Esophagus squamous epithelium (tissue), 5 donors: ENCODE measurements at places on chromosomes 1 and 21.

- no peak for DNase-seq
Observed at GRCh38 chr21:26814386-26814785, 30.8 kb downstream of the ADAMTS1 start.

DNA sequence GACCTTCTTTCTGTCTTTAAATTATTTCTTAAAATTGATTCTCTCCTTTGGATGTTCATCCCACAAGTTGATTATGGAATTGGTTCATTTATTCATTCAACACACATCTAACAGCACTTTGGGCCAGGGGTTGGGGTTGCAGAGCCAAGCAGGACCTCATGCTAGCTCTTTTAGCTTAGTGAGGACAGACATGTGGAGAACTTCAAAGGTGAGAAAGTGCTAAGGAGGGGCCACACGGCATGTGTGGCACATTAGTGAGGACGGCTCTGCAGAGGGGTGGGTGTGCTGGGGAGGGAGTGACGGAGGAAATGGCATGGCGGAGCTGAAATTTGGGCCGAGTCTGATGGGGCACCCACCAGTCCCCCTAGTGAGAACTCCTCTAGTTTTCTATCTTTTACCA is 32.5 kb upstream of the VASH2 start:
- DNase-seq = no peak

GRCh38 chr1:47709019-47709871 is 271.4 kb downstream of the FOXD2 start:
- DNase-seq = no peak

DNA sequence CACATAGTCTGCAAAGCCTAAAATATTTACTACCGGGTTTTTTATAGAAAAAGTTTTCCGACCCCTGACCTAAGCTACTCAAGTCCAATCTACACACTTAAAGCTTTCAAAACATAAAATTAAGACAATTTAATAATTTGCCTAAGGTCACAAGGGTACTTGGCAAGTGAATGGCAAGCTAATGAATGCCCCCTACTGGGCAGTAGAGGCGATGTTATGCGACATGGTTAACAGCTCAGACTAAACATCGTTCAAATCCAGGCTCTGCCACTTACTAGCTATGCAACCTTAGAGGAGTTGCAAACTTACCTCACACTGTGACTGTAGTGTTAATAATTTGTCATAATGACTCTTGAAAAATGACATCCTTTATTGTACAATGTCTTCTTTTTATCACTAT is 317.2 kb upstream of the NFIA start:
- DNase-seq = no peak

- no peak for DNase-seq
Observed at GRCh38 chr1:209729436-209729835, 24.8 kb downstream of the HSD11B1 start.

DNA sequence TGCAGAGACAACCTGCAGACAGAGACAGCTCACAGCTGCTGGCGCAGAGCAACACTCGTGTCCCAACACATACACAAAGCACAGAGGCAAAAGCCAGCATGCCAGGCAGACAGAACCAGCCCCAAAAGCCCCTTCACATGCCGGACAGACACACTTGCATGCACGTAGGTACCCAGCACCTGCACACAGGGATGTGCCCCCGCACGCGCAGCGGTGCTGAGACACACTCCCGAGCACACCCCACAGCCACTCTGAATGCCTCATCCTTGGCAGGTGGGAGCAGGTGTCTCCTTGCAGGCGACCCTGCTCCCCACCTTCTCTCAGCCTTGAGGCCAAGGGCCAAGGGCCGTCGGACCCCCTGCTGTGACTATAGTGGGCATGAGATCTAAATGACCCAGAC is 41.2 kb upstream of the ZC3H12A start:
- DNase-seq = no peak

DNA sequence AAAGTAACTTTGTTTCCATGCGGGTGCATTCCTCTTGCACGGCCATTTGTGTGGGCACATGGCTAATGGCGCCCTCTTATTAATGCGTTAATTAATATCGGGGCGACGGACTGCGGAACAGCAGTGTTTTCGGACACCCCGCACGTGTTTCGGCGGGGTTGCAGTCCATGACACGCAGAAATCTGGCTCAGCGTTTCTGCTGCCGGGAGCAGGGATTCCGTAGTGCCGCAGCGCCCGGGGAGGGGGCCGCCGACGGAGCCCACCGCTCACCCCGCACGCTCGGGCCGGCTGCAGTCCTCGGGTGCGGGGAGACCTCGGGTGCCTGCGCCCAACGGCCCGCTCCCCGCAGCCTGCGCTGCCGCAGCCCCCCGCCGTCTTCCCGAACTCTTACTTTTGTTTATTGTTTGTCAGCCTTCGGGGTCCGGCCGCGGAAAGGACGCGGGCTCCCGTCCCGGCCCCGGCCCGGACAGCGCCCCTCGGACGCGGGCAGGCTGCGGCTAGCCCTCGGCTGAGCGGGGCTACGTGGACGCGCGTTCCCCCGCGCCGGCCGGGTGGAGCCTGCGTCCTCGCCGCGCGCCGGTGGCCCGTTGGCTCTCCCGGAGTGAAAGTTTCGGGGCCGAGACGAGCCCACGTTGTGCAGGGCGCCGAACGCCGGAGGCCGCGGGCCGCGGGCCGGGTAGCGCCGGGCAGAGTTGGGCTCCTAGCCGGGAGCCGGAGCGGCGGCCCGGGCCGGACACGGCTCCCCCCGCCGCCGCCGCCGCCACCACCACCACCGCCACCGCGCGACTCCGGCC is 849 bp downstream of the NFIA start:
- DNase-seq = no peak

- no peak for DNase-seq
Observed at GRCh38 chr1:214316593-214316992, 35.6 kb downstream of the SMYD2 start.

- no peak for DNase-seq
Observed at GRCh38 chr1:222927031-222927430, 112.2 kb downstream of the DISP1 start.

- DNase-seq = no peak
Observed at GRCh38 chr1:81760477-81761097, 40.1 kb upstream of the ADGRL2 start.

DNA sequence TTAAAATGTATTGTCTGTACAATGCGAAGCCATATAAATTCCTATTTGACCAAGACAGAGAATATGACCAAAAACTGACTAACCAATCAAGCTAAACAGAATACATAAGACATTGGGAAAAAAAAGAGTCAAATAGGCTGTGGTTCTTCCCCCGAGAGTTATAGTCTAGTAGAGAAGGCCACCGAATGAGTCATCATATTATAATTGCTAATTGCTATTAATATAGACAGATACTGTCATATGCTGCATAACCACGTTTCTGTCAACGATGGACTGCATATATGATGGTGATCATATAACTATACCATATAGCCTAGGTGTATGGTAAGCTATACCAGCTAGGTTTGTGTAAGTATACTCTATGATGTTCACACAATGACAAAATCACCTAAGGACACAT is 82.5 kb downstream of the WDR64 start:
- DNase-seq = no peak

DNA sequence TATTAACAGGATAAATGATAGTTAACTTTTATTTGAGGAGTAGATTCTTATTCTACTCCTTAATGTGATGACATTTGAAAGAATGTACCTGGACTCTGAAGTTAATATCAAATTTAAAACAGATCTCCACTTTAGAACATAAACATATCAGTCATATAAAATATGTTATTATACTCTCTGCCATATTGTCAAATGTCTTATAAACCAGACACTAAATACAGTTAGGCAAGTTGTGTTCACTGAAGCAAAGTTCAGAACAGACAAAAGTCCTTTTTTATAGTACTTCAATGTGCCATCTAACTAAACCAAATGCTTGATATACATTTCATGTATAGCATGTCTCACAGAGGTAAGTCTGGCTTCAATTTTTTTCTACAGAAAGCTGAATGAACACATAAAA is 285.2 kb downstream of the AKT3 start:
- DNase-seq = no peak
